Right lobe of liver (tissue), 6 donors: ENCODE measurements at places on chromosomes 11 and 22. TPM values are rescaled to one million over a fixed set of nuclear protein-coding genes. Genes with fewer than 3 reads are reported as not detected.

Gene IL18
- 5.2 TPM for total RNA-seq

- DNase-seq: no peak
These were observed 103.2 kb downstream of the SPON1 start for GRCh38 chr11:14065681-14066080.

GRCh38 chr22:36369004-36369921, 18.5 kb downstream of the MYH9 start:
- DNase-seq: no peak

- DNase-seq: no peak
These were observed 21.6 kb downstream of the PARVG start for GRCh38 chr22:44202261-44202789.

Gene MCAM
- 10.1 TPM for total RNA-seq

DNA sequence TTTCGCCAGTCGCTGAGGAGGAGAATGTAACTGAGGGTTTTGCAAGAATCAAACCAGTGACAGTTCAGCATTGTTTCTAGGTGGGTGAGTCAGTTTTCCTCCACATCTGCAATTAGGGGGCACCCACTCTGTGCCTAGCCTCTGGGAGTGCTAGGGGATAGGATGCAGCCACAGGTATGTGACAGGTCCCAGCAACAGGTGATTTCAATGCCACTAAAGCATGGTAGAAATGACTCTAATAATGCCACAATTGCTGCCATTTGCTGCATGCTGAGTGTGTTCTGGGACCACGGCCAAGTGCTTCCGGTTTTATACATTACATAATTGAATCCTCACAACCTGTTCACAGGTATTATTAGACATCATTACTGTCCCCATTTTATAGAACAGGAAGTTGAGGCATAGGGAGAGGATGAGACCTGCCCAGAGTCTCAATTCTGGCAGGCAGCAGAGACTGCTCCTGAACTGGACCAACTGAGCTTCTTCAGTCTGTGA, 556 bp downstream of the CRYBB2 start:
- no peak for DNase-seq

Gene CNGA4
- 0.25 TPM for total RNA-seq

- peak; percentile 29 for DNase-seq
These were observed 5.9 kb downstream of the ASCL2 start for GRCh38 chr11:2264366-2265053.

Gene OR51M1
- total RNA-seq: not detected

Gene SLCO2B1
- total RNA-seq: 279 TPM
